ENCODE measurements at places on chromosomes 7 and 10.

GRCh38 chr10:108911814-108912541 lies 1011.3 kb downstream of the XPNPEP1 start:
- DNase-seq: no peak

GRCh38 chr10:129604333-129605032 lies 137.4 kb downstream of the MGMT start:
- DNase-seq: no peak

- no peak for DNase-seq
Measured at GRCh38 chr7:129664029-129665012, 52.8 kb downstream of the NRF1 start.

DNA sequence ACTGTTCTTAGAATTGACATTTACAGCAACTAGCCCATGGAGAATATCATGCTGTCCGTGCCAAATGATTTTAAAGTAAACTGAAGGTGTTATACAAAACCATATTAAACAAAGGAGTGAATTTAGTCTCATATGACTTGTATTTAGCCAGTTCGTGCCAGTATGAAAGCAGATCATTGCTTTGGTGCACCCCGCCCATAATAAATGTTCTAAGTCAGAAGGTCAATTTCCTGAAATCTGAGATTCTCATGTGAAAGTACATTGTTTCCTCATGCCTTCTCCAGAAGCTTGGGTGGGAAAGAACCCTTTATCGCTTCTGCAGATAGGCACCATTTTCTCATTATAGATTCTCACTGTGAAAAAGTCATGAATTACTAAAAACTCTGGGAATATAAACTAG lies 106.4 kb downstream of the CAMK1D start:
- no peak for DNase-seq

DNA sequence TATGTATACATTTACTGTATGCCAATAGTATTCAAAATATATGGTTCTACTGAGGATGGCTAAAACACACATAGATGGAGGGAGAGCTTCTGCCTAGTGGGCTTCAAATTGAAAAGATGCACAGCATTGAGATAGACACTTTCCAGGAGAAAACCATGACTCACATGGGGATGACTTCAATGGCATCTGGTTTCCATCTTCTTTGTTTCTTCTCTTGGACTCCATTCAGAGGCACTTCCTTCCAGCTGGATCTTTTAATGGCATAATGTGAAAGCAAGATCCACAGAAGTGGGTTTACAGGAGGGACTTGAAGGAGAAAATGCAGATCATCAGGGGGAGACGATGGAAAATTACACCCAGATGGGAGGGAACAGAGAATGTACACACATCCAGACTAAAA lies 84.9 kb downstream of the ZNF365 start:
- DNase-seq: no peak

DNA sequence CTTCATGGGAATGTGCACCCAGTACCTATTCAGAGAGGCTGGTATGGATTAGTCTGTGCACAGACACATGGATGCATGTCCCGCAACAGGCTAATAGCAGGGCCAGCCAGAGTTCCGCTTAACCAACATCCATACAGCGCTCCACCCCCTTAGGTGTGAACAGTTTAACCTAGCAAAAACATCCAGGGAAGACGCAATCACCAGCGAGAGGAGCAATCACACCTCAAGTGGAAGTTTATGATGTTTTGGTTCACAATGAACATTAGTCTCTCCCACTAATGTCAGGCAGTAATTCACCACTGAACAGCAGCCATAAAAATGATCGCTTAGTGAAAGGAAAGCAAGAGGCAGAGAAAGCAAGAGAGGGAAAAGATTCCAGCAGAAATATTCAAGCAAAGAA lies 91.1 kb downstream of the PLXNA4 start:
- DNase-seq: no peak

GRCh38 chr10:484925-485661 lies 204.4 kb downstream of the DIP2C start:
- DNase-seq: peak; percentile 19

DNA sequence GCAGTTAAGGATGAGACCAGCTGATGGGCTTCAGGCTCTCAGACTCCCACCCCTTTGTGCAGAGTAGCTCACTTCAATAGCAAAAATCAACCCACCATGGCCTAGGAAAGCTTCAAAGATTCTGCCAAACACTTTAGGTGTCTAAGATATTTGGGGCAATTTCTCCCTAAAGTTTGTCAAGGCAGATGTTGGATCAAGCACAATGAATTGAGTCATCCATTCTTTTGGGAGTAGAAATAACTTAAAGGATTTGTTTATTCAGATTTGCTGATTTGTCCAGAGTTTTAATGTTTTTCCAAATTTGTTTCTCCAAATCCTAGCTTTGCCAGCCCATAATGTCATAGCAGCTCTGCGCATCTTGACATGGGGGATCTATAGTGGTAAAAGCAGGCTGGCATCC lies 855.1 kb downstream of the LRMDA start:
- no peak for DNase-seq

DNA sequence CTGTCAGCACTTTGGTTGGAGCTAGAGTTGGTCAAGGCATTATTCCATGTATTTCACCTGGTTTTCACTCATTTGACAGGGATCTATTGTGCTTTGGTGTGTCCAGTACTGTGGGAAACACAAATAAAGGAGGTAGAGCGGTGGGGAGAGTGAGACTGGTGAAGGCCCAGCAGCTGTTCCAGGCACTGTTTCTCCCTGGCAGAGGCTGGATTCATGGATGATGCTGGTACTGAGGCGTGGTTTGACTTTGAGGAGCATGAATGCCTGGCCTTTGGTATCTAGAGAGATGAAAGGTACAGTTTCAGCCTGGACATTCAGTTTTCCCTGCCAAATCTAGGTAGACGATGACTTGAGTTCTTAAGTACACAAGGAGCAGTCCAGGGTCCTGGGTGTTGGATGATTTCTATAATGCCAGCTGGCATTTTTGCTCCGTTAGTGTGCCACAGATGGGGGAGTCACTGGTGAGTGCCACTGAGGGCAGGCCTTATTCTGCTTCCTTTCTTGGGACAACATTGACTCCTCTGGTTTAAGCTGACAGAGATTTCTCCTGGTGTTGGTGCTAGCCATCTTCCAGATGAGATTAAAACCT lies 162.2 kb upstream of the BMPER start:
- DNase-seq: no peak

DNA sequence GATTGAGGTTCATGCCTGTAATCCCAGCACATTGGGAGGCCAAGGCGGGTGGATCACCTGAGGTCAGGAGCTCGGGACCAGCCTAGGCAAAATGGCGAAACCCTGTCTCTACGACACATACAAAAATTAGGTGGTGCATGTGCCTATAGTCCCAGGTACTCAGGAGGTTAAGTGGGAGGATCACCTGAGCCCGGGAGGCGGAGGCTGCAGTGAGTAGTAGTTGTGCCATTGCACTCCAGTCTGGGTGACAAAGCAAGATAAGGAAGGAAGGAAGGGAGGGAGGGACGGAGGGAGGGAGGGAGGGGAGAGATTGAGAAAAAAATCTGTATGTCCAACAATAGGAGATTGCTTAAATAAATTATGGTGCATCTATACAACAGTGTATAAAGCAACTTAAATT lies 13.2 kb downstream of the TLL2 start:
- DNase-seq: no peak

DNA sequence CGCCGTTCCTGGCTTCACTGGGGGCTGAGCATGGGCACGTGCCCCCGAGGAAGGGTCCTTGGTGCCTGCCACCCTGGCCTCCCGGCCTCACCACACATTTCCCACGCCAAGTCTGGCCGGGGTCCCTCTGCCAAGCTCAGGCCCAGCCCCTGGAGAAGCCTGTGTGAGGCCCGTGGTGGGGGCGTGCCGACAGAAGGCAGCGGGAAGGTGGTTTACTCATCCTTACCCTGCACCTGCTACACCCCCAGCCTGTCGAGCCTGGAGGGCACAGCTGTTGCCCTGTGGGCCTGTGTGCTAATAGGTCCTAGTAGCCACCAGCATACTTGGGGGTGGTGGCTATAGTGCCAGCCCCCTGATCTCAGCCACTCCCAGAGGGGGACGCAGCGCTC lies 46.7 kb downstream of the NKX6-2 start:
- DNase-seq: no peak

DNA sequence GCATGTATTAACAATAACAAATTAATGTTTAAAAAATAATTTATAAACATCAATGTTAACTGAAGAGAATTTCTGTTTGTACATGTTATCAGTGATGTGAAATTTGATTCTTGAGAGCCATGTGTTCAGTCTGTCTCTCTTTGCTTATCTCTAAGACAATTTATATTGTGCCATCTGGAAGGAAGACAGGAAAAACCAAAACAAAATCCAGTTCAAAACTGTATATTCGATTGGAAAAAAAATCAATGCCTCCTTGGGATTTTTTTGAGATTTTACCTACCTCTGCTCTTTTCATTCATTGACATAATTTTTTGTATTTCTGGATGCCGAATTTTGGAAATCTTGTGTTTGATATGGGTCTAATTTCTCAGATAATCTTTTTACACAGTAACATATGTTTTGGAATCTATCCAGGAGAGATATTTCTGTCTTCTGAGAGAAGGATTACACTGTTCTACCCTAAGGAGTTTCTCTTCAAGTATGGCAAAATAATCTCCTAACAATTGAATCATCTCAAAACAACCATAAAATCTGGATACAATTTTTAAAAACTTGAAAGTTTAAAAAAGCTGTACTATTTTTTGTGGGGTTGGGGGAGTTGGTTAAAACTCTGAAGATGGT lies 311.9 kb upstream of the GNAI1 start:
- DNase-seq: no peak

- DNase-seq: no peak
Measured at GRCh38 chr10:106757521-106757920, 407.0 kb downstream of the SORCS1 start.

- DNase-seq: no peak
Measured at GRCh38 chr7:50533866-50534265, 31.3 kb downstream of the DDC start.

GRCh38 chr7:100546129-100546925 lies 7.3 kb downstream of the AGFG2 start:
- no peak for DNase-seq

GRCh38 chr7:115009139-115009538 lies 87.2 kb downstream of the MDFIC start:
- DNase-seq: no peak

DNA sequence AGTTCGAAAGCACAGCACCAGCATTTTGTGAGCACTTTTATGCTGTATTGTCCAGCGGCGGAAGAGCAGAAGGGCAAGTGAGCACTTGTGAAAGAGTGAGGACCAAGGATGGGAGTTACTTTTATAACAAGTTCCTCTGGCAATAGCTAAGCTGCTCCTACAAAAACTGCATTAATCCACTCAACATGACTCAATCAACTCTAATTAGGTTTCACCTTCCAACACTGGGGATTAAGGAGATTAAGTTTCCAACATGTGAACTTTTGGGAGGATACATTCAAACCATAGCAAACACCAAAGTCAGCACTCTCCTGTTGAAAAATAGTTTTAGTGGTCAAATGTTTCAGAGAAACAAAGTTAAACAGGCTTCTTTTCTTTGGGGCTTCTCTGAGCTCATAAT lies 844.5 kb downstream of the REEP3 start:
- no peak for DNase-seq

DNA sequence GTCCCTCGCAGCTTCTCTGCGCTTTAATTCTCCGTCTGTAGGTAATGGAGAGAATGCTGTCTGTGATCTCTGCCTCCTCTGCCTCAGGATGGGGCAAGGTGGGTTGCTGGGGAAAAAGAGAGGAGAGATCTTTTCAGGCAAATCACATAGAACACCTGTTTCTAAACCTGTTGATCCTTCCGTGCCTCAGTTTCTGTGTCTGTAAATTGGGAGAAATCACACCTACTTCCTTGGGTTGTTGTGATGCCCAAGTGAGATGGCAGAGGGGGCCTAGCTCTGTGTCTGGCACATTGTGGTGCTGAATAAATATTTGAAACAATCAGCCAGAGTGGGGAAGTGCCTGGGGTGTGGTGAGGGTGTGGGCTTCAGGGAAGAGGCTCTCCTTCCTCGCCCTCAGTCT lies 28.8 kb downstream of the KAZALD1 start:
- DNase-seq: no peak

DNA sequence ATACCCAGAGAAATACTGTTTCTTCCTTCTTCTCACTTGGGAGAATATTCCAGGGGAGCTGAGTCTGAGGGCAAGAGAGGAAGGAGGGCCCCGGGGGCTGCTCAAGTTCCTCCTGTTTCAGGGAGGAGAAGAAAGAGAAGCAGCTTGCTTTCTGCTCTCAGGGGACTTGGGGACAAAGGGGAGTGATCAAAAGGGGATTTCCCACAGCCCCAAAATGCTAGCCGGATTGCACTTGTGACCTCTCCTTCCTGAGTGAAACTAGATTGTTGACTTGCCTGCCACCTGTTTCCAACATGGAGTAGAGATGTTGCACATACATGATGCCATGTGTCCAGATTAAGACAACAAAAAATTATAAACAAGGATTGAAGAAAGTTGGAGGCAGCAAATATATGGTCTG lies 28.7 kb upstream of the PDCD4 start:
- DNase-seq: peak; percentile 64

Measured in stimulated activated naive CD8-positive, alpha-beta T cell treated with anti-CD3 and anti-CD28 coated beads, Interleukin-15, Interleukin-2, amounts not matched to agents 100 U/mL and 50 U/mL, for 24 hours (primary cell).